ENCODE measurements at places on chromosomes 2 and 18. TPM values are rescaled to one million over a fixed set of nuclear protein-coding genes. Genes with fewer than 3 reads are reported as not detected.
A peak's percentile ranks its signal among the peaks of the same experiment; 100 is the strongest.

The SANBR gene
- polyA plus RNA-seq, result 1.6 TPM

The KCNK3 gene
- 2.1 TPM for polyA plus RNA-seq

The PLEK gene
- polyA plus RNA-seq, result 2.8 TPM

The ELOA2 gene
- not detected for polyA plus RNA-seq

The FBLN7 gene
- 0.71 TPM for polyA plus RNA-seq

The TEKT4 gene
- not detected for polyA plus RNA-seq

DNA sequence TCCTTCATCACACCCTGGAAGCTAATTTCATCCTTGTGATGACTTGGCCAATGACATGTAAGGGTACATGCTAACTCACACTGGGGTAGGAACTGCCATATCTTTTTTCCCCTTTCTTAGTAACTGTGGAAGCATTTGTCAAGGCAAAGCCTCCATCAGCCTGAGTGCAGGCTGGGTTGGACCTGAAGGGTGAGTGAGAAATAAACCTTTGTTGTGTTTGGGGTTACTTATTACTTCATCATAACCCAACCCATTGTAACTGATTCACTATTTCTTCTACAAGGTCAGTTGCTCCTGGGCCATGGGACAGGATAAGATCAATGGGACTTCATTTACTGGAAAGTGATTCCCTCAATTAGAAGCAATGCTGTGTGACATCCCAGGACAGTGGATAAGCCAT is 108.4 kb downstream of the COL6A3 start:
- DNase-seq, result no peak

- DNase-seq, result peak; percentile 44
These were observed 27.7 kb upstream of the KDM3A start for GRCh38 chr2:86413296-86414094.

DNA sequence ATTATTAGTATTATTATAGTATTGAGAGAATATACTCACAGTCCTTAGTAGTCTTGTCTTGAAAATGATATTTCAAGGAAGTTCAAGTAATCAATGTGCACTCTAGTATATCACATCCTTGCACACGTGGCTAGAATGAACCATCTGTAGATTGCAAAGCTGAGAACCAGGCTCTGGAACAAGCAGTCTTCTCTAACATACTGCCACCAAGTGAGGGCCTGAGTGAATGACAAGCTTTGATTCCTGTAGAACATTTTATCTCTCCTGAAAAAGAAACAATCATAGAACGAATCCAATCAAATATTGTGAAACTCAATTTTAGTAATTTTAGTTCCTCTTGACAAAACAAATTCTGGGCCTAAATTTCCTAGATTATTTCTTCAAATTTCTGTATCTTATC is 55.3 kb upstream of the SULT1C3 start:
- DNase-seq, result no peak

- peak; percentile 55 for DNase-seq
These were observed 61.2 kb downstream of the ACYP2 start for GRCh38 chr2:54176577-54176976.

- no peak for DNase-seq
These were observed 46.4 kb downstream of the ACYP2 start for GRCh38 chr2:54161660-54162424.

DNA sequence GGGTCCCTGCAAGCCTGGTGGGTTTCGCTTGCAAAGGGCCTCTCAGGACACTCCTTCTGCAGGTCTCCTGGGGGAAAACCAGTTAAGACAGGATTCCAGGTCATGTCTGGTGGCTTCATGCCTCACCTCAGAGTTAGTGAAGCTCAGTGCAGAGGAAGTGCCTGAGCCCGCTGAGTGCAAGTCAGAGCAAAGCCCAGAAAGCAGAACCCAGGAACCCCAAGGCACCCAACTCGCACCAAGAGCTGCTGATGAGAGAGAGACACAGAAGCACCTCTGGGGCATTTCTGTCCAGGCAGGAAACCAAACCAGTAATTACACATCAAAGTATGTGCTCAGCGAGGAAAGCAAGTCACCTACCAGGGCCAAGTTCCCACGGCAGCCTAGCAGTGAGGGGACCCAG is 78.4 kb downstream of the ARHGEF4 start:
- no peak for DNase-seq

GRCh38 chr2:231701456-231702373 is 6.6 kb upstream of the PTMA start:
- DNase-seq, result peak; percentile 72

GRCh38 chr18:2035056-2035455 is 536.2 kb downstream of the METTL4 start:
- no peak for DNase-seq

- DNase-seq, result no peak
These were observed 478 bp upstream of the PRKAG3 start for GRCh38 chr2:218832081-218832480.

- DNase-seq, result no peak
These were observed 16.4 kb upstream of the ST3GAL5 start for GRCh38 chr2:85905187-85905666.

DNA sequence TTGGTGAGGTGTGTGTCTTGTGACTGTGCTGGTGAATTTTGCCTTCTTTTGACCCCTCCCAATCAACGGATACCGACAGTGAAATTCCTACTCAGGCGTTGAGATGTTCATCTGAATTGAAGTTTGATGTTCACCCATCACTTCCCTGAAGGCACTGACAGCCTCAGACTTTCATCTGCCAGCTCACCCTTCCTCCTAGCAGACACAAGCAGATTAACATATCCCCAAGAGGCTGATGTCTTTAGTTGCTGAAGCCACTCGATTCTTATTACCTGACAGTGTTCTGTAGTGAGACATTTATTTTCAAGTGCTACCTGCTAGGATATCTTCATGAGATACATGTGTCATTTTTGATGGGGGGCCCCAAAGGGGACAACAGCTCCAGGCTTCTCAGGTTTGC is 1330.1 kb upstream of the PIK3C3 start:
- DNase-seq, result no peak

- DNase-seq, result no peak
These were observed 11.3 kb upstream of the TMEM214 start for GRCh38 chr2:27021253-27022049.

- DNase-seq, result no peak
These were observed 224.7 kb downstream of the CDH7 start for GRCh38 chr18:65975536-65975935.

DNA sequence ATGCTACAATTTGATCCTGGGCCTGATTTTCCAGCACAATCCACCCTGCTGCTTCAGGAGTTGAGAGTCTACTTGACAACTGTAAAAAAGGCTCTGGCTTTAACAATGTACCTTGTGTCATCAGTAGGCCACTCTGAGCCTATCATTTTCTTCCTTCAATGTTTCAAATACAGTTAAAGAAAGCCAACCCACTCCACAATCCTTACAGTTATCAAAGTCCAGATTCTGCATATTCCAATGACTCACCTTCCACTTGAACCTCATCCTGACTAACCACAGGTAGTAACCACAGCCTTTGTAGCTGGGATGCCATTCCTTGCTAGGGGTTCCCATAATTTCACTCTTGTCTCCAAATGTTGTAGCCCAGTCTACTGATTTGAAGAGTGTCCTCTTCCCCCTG is 35.5 kb upstream of the AQP4 start:
- no peak for DNase-seq

DNA sequence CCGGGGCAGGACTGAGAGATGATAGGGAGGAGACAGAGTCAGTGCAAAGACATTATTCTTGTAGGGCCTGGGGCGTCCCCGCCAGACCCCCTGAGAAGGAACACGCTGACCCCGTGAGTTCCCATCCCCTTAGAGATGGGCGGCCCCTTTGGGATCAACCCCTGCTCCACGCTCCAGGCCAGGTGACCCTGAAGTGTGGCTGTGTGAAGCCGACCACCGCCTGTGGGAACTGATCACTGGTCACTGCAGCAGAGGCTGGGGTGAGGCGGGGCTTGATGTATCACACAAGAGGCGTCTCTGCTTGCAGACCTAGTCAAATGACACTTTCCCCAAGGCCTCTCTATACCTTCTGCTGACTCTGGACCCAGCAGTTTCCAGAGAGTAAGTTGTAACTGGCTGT is 157.4 kb upstream of the TWIST2 start:
- DNase-seq, result no peak

- DNase-seq, result no peak
These were observed 270.7 kb upstream of the KLHL29 start for GRCh38 chr2:23114299-23114698.
